ENCODE measurements at places on chromosomes 4 and X.

GRCh38 chr4:175419236-175419718, 392.8 kb downstream of the GPM6A start:
- DNase-seq: no peak

DNA sequence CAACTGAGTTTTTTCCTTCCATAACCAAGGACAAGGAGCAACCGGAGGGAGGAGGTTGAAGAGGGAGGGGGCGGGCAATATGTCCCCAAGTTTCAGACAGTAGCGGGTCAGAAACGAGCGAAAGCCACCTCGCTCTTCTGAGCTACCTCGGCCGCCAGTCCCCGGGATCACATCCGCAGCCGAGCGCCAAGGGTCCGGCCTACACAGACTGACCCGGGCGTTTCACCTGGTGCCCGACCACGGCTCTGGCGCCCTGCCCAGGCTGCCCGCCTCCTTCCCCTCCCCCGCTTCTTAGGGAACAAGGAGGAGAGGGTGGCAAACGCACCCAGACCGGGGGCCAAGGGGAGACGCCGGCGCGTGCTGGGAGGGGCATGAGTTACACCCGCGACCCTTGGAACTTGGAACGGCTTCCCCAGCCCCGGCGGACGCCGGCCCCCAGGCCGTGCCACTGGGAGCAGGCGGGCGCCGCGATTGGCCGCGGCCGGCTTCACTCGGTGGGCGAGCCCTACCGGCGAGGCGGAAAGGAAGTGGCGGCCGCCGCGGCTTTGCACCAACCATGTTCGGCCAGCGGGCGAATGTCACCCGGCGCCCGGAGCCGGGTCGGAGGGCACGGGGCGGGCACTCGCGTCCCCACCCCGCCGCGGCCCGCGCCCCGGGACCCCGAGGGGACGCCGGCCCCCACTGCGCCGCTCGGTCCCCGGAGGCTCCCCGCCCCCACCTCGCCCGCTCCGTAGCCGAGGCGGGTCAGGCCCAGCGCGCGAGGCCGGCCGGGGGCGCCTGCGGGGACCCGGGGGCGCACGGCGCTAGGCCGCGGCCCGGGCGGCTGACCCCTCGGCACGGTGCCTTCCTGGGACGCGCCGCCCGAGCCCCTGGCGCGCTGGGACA, 1.5 kb downstream of the IRF2 start:
- peak; percentile 76 for DNase-seq

- no peak for DNase-seq
These were observed 209.6 kb downstream of the SPATA18 start for GRCh38 chr4:52260514-52261210.

DNA sequence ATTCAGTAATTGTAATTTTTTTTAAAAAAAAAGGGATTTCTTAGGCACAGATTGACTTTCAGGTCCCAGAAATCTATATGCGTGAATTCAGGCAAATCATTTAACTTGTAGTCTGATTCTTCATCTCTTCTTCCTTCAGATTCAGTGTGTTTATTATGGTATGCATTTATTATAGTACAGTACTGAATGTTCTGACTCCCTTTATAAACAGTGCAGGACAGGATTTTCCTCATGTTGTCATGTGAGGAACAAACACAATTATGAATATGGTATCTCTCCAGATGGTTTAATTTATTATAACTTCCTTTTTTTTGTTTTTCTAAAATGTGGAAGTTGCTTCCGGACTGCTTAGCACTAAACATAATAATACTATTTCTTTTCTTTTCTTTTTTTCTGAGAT, 54.2 kb downstream of the RPS3A start:
- DNase-seq: no peak

GRCh38 chrX:4930426-4930825, 1217.0 kb upstream of the PRKX start:
- DNase-seq: no peak

All from activated CD8-positive, alpha-beta memory T cell treated with anti-CD3 and anti-CD28 coated beads, Interleukin-2, amount 10 ng/mL, durations not matched to agents 7 days and 5 days (primary cell).